ENCODE measurements at places on chromosomes 2 and 18. TPM values are rescaled to one million over a fixed set of nuclear protein-coding genes. Genes with fewer than 3 reads are reported as not detected.

Gene PROKR1
- total RNA-seq, result 1.2 TPM

- no peak for DNase-seq
- no peak overlapping the region for H3K4me3 ChIP-seq
- H3K36me3 ChIP-seq, result no peaks in the 10 kb centered on the region
- H3K27me3 ChIP-seq, result no peaks in the 10 kb centered on the region
Observed at GRCh38 chr2:149766339-149766738, 178.8 kb upstream of the MMADHC start.

DNA sequence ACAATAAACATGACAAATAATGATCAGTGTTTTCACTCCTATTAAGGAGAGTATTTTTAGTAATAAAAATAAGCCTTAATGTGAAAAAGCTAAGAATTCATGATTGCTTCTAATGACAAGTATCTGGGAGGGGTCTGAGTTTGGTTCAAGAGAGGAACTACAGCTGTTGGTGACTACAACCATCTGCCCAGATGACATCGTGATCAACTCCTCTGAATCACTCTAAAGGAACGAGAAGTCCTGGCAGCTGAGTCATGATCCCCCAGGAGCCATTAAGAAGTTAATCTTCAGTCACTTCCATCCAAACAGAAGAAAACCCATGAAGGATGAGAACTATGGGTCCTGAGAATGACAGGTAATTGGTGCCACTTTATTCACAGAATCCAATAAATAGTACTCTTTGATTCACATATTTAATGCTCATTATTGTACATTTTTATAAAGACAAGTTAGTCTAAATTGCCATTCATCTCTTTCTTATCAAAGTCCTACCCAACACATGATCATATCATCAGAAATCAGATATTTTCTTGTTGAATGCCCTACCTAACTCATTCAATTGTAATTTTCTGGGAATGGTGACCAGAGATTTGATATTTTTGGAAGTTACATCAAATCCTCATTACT, 6.8 kb downstream of the TFPI start:
- DNase-seq, result peak; percentile 92
- H3K4me3 ChIP-seq, result no peak overlapping the region
- H3K27me3 ChIP-seq, result no peaks in the 10 kb centered on the region
- no peaks in the 10 kb centered on the region for H3K36me3 ChIP-seq

DNA sequence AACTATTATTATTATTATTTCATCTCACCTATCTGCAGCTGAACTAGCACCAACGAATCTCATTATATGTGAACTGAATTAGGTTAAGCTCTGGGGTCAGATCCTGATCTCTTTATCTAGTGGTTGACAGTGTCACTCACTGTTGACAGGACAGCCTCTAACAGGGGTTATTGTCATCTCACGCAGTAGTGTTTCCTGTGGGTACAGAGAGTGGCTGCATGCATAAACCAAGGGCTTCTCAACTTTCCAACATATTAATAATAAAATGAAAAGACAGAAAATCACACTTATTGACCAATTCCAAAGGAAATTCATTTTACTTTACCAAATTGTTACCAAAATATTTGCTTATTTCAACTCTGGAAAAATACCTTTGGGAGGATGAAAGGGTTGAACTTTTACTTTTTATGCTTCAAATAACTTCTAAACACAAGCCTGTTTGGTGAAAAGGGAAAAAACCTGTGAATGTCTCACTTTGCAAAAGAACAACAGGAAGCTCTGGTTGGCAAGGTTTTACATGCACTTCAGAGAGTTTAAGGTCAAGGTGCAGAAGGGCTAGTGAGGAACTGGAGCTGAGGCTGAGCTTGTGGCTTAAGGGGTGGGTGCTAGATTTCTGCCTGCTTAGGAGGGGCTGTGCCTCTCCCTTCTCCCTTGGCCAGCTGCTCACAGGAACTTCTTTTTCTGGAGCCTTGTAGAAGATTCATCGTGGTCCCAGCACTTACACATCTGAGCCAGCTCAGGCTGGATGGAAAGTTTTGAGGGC, 72.6 kb downstream of the CTAGE1 start:
- H3K4me1 ChIP-seq, result peaks cover 19% of the 10 kb centered on the region
- no peak overlapping the region for H3K27ac ChIP-seq
- DNase-seq, result no peak

DNA sequence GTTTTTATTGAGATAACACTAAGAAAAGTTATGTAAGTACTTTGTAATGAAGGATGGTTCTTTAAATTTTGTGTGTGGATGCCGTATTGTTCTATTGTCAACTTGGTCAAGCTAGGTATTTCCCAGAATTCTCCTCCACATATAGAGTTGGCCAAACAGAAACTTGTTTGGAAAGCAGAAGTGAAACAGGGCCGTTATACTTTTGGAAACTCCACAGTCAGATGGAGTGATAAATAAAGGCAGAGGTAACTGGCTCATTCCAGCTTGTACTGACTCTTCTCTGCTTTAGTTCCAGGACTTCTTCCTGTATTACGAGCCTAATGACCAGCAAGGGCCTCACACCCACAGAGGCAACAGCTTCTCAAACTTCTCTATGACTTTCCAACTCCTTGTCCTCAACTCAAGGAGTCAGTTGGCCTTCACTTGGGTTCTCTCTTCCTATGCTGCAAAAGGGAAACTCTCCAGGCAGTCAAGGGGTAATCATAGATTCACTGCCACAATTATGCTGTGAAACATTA, 16.4 kb upstream of the STARD7 start:
- peak; percentile 72 for DNase-seq
- peak overlapping the region; percentile 63 for H3K27ac ChIP-seq
- peaks cover 3% of the 10 kb centered on the region for H3K4me1 ChIP-seq
- H3K4me3 ChIP-seq, result no peak overlapping the region
- H3K27me3 ChIP-seq, result no peaks in the 10 kb centered on the region

GRCh38 chr2:174076975-174077374, 111.8 kb upstream of the SP3 start:
- H3K4me3 ChIP-seq, result no peak overlapping the region
- H3K27ac ChIP-seq, result no peak overlapping the region
- peaks cover 7% of the 10 kb centered on the region for H3K36me3 ChIP-seq

GRCh38 chr2:144943986-144944385, 424.1 kb upstream of the ZEB2 start:
- no peaks in the 10 kb centered on the region for H3K36me3 ChIP-seq
- peak; percentile 50 for DNase-seq
- H3K4me3 ChIP-seq, result no peak overlapping the region
- no peaks in the 10 kb centered on the region for H3K27me3 ChIP-seq
- peak overlapping the region; percentile 50 for H3K27ac ChIP-seq
- no peaks in the 10 kb centered on the region for H3K4me1 ChIP-seq

DNA sequence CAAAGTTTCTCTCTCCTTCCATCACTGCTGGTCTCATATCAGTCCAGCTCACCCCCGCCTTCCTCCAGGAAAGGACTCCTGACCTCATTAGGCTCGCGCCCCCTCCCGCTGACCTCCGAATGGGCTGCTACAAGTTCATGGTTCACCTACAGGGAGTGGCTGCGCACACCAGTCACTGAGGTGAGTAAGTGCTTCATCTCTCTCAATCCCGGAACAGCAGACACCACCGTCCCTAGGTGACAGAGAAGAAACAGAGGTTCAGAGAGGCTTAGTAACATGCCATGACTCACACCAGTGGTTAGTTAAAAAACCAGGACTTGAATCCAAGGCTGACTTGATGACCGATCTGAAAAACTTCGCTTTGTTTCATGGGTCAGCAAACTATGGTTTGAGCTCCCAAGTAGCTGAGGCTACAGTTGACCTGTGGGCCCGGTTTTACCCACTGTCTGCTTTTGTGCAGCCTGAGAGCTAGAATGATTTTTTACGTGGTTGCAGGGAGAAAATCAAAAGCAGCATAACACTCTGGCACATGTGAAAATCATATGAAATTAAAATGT, 42.0 kb downstream of the ZFP36L2 start:
- peaks cover 17% of the 10 kb centered on the region for H3K4me1 ChIP-seq
- H3K36me3 ChIP-seq, result no peaks in the 10 kb centered on the region
- DNase-seq, result no peak
- H3K4me3 ChIP-seq, result no peak overlapping the region

GRCh38 chr2:230893841-230894781, 29.4 kb downstream of the ITM2C start:
- H3K4me1 ChIP-seq, result no peaks in the 10 kb centered on the region
- no peak overlapping the region for H3K27ac ChIP-seq
- H3K36me3 ChIP-seq, result no peaks in the 10 kb centered on the region

Gene GNAL
- total RNA-seq, result 1.7 TPM

DNA sequence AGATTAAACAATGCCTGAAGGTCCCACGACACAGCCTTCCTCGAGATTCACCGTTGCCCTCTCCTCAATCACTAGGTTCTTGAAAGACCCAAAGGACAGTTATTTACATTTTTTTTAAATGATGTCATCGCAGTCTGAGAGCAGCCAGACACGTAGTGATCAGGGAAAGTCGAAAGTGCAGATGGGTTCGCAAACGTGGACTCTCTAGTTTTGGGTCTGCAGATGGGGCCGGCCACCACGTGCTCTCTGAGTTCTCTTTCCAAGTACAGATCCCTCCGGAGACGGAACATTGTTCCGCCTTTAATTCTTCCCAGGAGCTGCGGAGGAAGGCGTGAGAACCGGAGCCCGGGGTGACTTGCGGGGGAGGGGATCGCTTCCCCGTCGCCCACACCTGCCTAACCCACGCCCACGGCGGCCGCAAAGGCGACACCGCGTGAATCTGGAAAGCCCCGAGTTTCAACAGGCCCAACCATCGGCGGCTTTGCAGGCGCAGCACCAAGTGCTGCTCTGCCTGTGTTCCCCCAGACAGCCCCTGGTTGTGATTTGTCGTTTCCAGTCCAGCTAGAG, 54.3 kb downstream of the PKDCC start:
- H3K36me3 ChIP-seq, result no peaks in the 10 kb centered on the region
- H3K27me3 ChIP-seq, result no peaks in the 10 kb centered on the region
- peaks cover 48% of the 10 kb centered on the region for H3K4me1 ChIP-seq
- peak overlapping the region; percentile 24 for H3K4me3 ChIP-seq
- DNase-seq, result peak; percentile 98
- peak overlapping the region; percentile 92 for H3K27ac ChIP-seq

Gene CLIP4
- 18.7 TPM for total RNA-seq

GRCh38 chr18:52395146-52395852, 55.3 kb downstream of the DCC start:
- H3K4me3 ChIP-seq, result no peak overlapping the region
- DNase-seq, result no peak
- H3K27me3 ChIP-seq, result no peaks in the 10 kb centered on the region
- no peaks in the 10 kb centered on the region for H3K4me1 ChIP-seq
- H3K27ac ChIP-seq, result no peak overlapping the region
- no peaks in the 10 kb centered on the region for H3K36me3 ChIP-seq

- no peaks in the 10 kb centered on the region for H3K36me3 ChIP-seq
- peaks cover 33% of the 10 kb centered on the region for H3K4me1 ChIP-seq
- no peak overlapping the region for H3K4me3 ChIP-seq
- peak; percentile 87 for DNase-seq
Observed at GRCh38 chr2:127398239-127398590, 10.4 kb upstream of the MAP3K2 start.

Gene HOXD9
- 0.75 TPM for total RNA-seq

- no peak overlapping the region for H3K4me3 ChIP-seq
- H3K36me3 ChIP-seq, result no peaks in the 10 kb centered on the region
- H3K27me3 ChIP-seq, result no peaks in the 10 kb centered on the region
- no peak for DNase-seq
- H3K27ac ChIP-seq, result no peak overlapping the region
Observed at GRCh38 chr2:235842941-235843340, 325.2 kb downstream of the GBX2 start.

DNA sequence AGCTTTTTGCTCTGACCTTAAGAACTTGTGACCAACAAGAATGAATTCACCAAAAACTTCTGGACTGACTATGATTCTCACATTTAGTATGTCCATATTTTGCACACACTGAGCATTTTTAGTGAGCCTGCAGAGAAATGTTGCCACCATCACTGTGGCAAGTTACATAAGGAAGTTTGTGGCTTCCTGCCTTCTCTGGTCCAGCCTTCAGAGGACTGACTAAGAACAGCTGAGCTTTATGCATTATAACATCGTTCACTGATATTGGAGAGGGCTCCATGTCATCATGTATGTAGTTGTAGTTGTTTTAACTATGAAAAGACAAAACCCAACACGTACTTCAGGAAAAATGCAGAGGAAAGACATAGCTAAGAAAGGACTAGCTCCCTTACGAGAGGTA, 218.0 kb upstream of the CRIM1 start:
- H3K4me1 ChIP-seq, result no peaks in the 10 kb centered on the region
- H3K27ac ChIP-seq, result no peak overlapping the region
- H3K36me3 ChIP-seq, result no peaks in the 10 kb centered on the region
- H3K27me3 ChIP-seq, result no peaks in the 10 kb centered on the region
- no peak overlapping the region for H3K4me3 ChIP-seq
- no peak for DNase-seq

Gene WNT6
- 0.09 TPM for total RNA-seq

DNA sequence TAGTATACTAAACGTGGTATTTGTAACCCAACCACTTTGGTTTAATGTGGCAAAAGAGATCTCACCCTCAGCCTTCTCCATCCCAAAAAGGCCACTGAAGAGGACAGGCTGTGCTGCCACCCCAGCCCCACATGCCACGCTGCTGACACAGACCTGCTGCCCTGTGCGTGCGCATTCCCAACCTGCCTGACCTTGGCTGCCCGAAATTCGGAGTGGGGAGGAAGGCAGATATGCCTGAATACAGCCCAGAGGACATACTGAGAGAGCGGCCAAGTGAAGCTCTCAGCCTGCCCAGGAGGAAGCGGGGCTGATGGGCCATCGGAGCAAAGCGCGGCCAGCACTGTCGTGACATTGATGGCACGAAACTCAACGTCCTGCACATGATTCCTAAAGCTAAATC, 70.0 kb downstream of the HDAC4 start:
- H3K36me3 ChIP-seq, result no peaks in the 10 kb centered on the region
- H3K4me1 ChIP-seq, result peaks cover 49% of the 10 kb centered on the region
- DNase-seq, result no peak
- H3K4me3 ChIP-seq, result no peak overlapping the region
- H3K27ac ChIP-seq, result peak overlapping the region; percentile 87

Gene UGT1A3
- total RNA-seq, result not detected

All from muscle of leg (tissue), 16 donors.